ENCODE measurements at places on chromosomes 2 and 18.

DNA sequence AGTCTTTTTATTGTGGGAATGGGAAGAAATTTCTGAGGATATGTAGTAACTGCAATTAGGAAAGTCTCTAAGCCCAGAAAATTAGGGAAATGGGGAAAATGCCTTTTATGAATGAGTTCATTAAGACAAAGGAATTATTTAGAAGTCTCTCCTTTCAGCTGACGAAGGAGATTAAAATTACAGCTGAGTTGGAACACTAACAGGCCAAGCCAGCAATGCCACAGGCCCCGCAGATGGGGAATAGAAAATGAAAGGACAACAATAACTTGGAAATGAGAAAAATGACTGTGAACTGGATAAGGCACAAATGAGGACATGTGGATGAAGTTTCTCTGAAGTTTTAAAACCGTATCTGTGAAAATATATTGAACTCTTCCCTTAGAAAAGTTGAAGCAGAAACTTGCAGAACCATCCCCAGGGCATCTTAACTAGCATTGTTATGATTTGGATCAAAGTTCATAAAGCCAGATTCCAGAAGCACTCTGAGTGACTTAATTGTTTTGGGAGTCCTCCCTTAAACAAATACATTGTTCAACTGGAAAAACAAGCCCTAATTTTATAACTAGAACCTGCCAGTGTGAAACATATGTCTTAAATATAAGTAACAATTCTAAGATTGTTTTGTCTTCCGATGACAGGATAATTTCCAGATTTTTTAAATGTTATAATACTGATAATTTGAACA lies 51.3 kb downstream of the C2orf76 start:
- DNase-seq: no peak

DNA sequence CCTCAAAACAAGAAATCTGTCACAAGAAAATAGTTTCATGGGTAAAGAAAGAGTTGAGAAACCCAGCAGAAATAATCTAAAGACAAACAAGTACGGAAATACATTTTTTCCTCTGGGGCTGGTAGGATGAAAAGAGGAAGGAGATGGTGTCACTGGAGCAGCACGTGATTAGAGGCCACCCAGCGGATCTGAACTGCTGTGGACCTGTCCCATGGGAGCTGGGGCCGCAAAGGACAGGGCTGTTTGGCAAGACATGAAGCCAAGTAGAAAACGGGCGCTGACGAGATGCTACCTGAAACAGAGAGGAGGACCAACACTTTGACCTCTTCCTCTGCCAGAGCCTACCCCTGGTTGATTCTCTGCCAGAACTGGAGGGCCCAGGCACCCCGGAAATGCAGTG lies 295.4 kb upstream of the ATP5MC3 start:
- no peak for DNase-seq

- no peak for DNase-seq
Measured at GRCh38 chr2:192151853-192152252, 42.9 kb downstream of the TMEFF2 start.

- no peak for DNase-seq
Measured at GRCh38 chr2:206935991-206936842, 3.1 kb upstream of the CPO start.

- DNase-seq: no peak
Measured at GRCh38 chr2:196500686-196501431, 138.7 kb upstream of the CCDC150 start.

- DNase-seq: no peak
Measured at GRCh38 chr2:46493971-46494250, 14.5 kb downstream of the TMEM247 start.

- no peak for DNase-seq
Measured at GRCh38 chr2:156430980-156431358, 5.2 kb upstream of the GPD2 start.

- DNase-seq: no peak
Measured at GRCh38 chr2:241489733-241490680, 18.4 kb downstream of the STK25 start.

- DNase-seq: no peak
Measured at GRCh38 chr2:128422571-128422970, 103.9 kb upstream of the HS6ST1 start.

- no peak for DNase-seq
Measured at GRCh38 chr2:169034256-169034655, 3.1 kb upstream of the ABCB11 start.

DNA sequence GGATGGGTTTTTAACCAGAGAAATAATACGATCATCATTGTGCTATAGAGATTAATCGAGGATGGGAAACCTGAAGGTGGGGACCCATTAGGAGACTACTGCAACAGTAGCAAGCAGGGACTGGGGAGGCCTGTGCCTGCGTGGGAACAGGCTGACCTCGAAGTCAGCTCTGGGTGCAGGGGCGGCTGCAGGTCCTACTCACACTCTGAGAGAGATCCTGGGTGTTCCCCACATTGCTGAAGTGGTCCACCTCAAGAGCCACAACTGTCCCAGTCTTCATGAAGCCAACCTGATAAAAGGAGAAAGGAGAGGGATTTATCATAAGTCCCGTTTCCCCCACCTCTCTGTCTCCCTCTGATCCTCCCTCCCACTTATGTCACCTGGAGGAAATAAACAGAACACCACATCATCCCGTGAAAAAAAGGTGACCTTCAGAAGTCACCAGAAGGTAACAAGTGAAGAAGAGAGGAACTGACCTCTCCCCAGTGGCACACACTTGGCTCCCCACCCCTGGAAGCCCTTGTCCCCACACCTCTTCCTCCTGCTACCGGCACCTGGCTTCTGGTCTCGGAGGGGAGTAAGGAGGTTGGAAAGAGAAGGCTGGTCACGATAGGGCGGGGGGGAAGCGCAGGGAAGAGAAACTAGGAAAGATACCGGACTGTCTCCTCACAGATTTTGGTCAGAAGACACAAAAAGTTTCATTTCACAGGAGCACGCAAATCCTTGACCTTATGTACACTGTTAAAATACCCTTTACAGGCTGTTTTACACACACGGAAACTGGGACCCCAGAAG lies 50.4 kb downstream of the XDH start:
- no peak for DNase-seq

DNA sequence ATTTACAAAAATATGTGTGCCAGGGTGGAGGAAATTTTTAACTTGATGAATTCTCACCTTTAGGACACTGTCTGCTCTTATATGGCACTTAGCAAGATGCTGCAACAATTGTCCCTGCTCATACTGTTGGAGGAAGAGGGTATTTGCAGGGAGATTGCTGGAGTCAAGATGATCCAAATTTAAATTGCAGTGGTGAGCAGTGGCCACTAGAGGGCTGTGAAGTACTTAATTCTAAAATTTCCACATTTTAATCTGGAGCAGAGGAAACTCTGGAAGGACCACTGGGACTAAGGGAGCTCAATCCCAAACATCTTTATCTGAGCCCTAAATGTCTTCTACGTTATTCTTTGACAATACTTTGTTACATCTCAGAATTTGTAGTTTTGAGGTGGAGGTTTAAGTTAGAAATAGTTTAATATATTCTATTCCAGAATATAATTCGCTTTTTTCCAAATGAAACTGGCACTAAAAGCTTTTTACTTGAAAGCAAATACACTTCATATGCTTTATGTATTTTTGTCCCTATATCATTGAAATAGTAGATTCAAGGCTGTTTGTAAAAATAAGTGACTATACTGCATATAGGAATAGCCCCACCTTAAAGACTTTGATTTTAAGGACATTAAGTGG lies 33.0 kb upstream of the PTH2R start:
- peak; percentile 45 for DNase-seq

DNA sequence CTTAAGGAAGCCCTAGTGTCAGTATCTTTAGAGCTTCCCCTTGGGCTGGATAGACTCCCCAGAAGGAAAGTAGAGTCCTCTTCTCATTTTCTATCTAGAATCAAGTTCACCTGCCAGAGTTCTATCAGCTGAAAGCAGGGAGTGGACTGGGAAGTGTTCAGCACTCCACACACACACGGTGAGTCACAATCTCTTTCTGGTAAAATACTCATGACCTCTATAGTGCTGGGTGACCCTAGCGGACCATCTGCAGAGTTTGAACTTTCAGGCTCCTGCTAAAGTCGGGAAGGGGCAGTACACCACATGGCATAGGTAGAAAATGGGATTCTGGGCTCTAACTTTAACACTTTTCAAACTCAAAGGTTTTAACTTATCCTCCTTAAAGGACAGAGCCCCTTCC lies 43.3 kb downstream of the SAP130 start:
- no peak for DNase-seq

DNA sequence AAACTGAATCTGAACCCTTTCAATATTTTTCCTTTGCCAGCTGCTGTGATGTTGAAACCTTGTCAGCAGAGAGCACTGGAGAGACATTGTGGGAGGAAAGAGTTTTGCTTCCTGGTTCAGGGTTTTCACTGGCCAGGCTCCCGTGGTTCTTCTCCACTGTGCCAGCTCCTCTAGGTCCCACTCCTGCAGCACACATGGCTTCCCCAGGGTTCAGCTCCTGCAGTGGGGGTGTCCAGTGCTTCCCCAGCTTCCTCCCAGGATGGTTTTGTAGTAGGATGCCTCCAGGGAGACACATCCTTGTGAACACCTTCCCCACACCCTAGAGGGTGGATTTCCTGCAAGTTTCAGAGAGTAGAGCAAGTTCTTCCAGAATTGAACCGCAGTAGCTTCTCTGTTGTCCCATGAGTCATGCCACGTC lies 24.0 kb upstream of the SULT1C3 start:
- DNase-seq: no peak

GRCh38 chr2:35858216-35858615 lies 497.4 kb upstream of the CRIM1 start:
- no peak for DNase-seq

DNA sequence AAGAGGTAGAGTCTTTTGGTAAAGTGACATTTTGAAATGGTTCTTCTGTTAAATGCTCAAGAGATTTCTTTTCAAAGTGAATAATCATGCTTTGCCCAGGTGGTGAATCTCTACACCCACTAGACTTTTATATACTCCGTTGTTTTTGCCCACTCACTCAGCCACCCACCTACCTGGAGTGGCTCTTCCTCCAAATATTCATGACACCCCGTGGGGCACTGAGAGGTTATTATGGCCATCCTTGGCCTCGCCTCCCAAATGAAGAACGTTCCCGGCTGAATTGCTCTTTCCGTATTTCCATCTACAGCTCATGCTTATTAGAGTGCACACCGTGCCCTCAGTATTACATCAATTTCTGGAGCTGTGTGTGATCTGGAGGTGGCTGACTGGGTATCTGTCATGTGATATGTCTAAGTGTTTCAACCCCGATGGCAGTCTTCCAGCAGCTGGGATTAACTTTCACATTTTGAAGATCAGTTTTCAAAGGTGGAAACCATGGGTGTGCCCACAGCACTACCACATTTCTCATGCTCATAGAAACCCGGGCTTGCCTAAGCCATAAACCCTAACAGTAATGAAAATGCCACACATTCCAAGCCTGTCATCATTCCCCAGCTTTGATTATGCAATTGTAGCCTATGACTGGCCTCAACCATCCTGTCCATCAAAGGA lies 406.6 kb upstream of the MMADHC start:
- DNase-seq: no peak

GRCh38 chr2:207766041-207766551 lies 3.6 kb downstream of the FZD5 start:
- no peak for DNase-seq

GRCh38 chr18:72995558-72995957 lies 127.8 kb upstream of the NETO1 start:
- no peak for DNase-seq

GRCh38 chr2:96146881-96147592 lies 1.8 kb upstream of the DUSP2 start:
- DNase-seq: no peak

DNA sequence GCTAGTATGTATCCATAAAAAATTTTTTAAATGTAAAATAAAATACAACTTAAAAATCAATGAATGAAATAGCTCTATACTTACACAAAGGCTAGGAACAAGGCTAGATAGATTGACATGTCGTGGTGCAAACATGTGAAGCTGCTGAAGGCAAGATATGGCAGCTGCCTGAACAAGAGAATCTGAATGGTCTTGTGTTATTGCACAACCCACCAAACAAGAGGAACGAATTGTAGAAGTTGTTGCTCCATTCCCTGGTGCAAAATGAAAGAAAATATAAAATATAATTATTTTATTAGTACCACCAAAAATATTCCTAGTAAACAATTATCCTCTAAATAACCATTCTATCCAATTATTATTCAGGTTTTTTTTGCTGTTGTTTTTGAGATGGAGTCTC lies 46.4 kb downstream of the HEATR5B start:
- no peak for DNase-seq

All from activated naive CD4-positive, alpha-beta T cell treated with anti-CD3 and anti-CD28 coated beads for 36 hours (primary cell).